ENCODE measurements at places on chromosomes 3 and 15.

DNA sequence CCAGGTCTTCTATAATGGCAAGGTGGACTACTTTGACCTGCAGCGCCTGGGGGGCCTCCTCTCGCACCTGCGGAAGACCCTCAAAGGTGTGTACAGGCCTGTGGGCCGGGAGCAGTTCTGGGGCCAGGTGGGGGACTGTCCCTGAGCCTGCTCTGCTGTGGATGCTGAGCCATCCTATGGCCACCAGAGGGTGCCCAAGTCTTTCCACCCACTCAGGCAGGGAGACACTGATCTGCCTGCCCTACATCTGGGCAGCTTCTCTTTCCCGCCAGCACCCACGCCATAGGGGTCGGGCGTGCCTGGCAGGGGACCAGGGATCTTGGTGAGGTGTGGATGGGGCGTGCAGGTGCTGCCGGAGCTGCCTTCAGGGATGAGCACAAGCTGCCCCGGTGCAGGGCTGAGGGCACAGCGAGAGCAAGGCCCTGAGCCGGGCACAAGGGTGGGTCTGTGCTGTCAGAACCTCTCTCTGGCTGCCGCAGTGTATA, 14.1 kb downstream of the RNF123 start:
- DNase-seq = no peak

DNA sequence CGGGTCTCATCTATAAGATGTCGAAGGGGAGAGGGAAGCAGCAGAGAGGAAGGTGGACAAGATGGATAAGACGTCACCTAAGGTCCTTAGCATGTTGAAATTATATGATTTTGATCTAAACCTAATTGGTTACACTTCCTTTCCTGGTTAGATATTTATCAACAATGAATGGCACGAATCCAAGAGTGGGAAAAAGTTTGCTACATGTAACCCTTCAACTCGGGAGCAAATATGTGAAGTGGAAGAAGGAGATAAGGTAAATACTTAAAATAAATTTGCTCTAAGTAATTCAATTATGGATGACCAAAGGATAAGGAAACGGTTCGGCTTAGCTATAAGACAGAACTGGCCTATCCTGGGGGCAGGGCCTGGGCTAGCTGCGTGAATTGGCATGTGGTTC, 5.5 kb downstream of the ALDH1A3 start:
- no peak for DNase-seq

- DNase-seq = no peak
Measured at GRCh38 chr3:188283347-188283746, 129.4 kb downstream of the LPP start.

- no peak for DNase-seq
Measured at GRCh38 chr15:92907229-92907628, 7.1 kb downstream of the CHD2 start.

DNA sequence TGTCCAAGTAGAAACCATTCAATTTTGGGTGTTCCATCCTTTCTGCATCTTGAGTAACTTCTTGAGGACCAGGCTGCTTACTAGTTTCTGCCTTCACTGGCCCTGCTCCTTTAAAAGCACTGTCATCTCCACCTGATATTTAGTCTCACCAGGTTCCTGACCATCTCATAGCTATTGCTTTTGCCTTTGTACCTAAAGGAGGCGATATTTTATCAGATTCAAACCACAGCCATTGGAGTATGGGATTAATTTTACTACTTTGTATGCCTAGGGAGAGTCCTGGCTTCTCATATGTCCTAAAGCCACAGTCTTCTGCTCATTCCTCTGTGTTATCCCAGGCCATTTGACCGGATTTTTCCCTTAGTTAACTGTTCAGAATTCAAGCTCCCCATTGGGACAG, 51.8 kb upstream of the RFX7 start:
- DNase-seq = no peak

DNA sequence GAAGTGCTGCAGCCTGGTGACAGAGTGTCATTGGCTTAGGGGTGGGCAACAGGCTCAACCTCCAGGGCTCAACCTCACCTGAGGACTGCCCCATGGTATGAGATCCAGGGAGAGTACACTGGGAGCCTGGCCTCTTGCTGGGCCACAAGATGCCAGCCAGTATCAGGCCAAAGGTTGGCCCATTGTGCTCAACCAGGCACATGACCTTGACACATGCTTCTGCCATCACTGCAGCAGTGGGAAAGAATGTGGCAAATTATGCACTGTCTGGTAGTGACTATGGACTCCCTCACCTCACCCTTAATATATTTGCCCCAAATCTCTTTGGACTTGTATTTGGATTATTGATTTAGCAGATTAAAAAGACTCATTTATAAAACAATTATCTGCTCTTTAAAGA, 233.9 kb upstream of the GOLGA6L4 start:
- DNase-seq = no peak

DNA sequence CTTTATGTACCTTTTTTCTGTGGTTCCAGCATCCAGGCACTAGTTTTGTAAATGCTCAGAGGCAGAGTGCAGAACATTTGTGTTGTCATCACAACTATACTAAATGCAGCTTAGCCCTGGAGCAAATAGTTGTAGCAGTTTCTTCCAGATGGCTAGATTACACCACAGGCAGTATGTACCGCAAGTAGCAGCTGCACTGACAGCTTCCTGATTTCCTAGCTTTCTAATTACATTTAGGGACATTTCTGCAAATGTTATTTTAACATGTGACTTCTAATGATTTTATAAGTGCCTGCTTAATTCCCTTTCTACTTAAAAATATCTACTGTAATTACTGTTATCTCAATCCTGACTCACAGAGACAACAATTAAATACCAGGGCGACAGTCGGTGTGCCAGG, 106.5 kb downstream of the NR2E3 start:
- no peak for DNase-seq

DNA sequence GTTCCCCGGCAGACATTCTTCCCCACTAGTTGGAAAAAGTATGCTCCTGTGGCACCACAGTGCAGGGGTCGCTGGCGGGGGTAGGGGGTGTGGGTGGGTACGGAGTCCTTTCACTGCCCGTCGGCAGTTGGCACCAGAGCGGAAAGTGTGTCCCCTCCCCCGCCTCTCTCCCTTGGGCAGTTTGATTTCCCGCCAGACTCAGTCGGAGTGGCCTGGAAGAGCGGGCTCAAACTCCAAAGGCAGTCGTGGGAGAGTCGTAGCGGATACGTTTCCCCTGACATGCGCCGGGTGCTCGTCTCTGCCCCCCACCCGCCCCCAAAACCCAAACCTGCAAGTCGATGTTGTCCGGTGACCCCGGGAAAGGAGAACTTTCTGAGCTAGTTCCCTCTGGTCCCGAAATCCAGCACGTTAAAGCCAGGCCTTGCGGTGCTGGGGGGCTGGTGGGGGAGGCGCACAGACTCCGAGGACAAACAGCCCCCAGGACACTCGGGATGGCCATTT, 4.4 kb upstream of the FOXB1 start:
- no peak for DNase-seq

GRCh38 chr3:126356373-126357264, 589 bp downstream of the KLF15 start:
- DNase-seq = no peak

- no peak for DNase-seq
Measured at GRCh38 chr3:82671466-82671865, 910.0 kb upstream of the GBE1 start.
